ENCODE measurements at places on chromosomes 7 and 10. TPM values are rescaled to one million over a fixed set of nuclear protein-coding genes. Genes with fewer than 3 reads are reported as not detected.

- peak; percentile 82 for DNase-seq
These were observed 56.7 kb downstream of the JCAD start for GRCh38 chr10:30002426-30003266.

Gene BICC1
- 6.1 TPM for total RNA-seq

- DNase-seq, result peak; percentile 85
These were observed 56.4 kb upstream of the ECHDC3 start for GRCh38 chr10:11685787-11686218.

GRCh38 chr10:123721441-123722049 is 55.4 kb downstream of the GPR26 start:
- DNase-seq, result no peak

Gene PTF1A
- not detected for total RNA-seq
